Lung (tissue), 17 donors: ENCODE measurements at places on chromosomes 7 and 10. TPM values are rescaled to one million over a fixed set of nuclear protein-coding genes. Genes with fewer than 3 reads are reported as not detected.

IFIT1B gene
- total RNA-seq, result 3.7 TPM

AASS gene
- total RNA-seq, result 36.9 TPM

- DNase-seq, result peak; percentile 9
These were observed 28.9 kb downstream of the MAD1L1 start for GRCh38 chr7:2203766-2204300.

DNA sequence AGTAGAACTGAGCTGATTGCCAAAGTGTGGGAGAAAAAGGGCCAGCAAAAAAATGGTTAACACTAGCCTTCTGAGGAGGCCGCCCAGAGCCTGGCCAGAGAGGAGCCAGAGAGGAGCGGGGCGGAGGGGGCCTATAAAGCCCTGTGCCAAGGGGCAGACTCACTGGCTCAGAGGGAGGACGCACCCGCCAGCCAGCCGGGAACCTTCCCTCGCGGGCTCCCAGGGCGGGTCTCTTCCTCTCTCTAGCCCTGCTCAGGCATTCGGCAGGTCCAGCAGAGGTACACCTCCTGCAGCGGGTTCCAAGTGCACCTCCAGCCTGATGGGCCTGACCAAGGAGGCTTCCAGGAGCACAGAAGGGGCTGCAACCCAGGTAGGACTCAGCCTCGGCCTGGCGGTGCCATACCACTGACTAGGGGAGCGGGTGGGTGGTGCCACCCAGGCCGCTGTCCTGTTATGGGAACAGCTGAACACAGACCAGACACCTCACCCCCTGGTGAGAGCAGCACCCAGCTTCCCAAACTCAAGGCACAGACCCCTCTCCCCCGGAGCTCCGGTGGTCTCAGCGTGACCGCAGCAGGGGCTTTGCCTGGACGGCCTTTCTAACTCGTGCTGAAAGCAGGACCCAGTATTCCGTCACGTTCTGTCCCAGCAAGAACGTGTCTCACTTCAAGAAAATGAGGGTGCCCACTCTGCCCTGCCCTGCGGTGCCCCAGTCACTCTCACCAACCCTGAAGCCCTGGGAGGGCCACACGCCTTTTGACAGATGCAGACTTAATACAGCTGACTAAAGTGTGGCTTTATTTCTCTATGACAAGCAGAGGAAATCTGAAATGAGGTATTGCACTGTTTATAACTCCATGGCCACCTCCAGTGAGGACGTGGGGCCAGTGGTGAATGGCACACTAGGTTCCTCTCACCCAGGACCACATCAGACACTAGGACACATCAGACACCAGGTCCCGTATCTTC is at the start of gene GPER1:
Gene GPER1, plus strand, starts transcription at position 162 of the 969 bp plus-strand sequence. CDS start 3,616 bp downstream, outside the sequence.
- DNase-seq, result peak; percentile 85

GRCh38 chr7:76318488-76319353 is 16.2 kb downstream of the HSPB1 start:
- DNase-seq, result peak; percentile 81

GRCh38 chr10:71968553-71969474 is 4.6 kb downstream of the CHST3 start:
- no peak for DNase-seq
